ENCODE measurements at places on chromosomes 5 and 9. TPM values are rescaled to one million over a fixed set of nuclear protein-coding genes. Genes with fewer than 3 reads are reported as not detected.
A peak's percentile ranks its signal among the peaks of the same experiment; 100 is the strongest.

DNA sequence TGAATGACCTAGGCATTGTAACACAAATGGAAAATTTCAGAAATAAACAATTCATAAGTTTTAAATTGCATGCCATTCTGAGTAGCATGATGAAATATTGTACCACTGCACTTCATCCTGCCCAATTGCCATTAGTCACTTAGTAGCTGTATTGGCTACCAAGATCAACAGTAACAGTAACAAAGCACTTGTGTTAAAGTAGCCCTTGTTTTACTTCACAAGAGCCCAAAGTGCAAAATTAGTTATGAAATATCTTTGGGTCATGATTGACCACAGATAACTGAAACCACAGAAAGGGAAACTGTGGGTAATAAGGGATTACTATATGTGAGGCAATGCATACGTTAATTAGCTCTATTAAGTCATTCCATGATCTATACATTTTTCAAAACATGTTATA, 33.3 kb upstream of the RORB start:
- ATAC-seq: no peak

DNA sequence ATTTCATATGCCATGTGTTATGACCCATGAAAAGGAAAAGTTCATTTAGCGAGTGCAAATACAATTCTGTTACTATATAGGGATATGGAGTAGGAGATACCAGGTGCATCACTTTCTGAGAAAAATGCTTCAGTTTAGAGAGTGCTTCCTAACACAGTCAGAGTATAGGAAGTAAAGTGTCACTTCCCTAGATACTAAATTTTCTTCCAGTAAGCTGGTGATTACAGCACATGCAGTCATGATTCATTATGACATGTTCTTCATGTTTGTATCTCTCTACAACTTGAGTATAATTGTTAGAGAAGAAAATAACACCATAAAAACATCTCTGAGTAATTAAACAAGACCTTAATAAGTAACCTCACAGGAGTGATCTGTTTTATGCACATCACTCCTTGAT, 837.0 kb downstream of the DNAH5 start:
- no peak for ATAC-seq

DNA sequence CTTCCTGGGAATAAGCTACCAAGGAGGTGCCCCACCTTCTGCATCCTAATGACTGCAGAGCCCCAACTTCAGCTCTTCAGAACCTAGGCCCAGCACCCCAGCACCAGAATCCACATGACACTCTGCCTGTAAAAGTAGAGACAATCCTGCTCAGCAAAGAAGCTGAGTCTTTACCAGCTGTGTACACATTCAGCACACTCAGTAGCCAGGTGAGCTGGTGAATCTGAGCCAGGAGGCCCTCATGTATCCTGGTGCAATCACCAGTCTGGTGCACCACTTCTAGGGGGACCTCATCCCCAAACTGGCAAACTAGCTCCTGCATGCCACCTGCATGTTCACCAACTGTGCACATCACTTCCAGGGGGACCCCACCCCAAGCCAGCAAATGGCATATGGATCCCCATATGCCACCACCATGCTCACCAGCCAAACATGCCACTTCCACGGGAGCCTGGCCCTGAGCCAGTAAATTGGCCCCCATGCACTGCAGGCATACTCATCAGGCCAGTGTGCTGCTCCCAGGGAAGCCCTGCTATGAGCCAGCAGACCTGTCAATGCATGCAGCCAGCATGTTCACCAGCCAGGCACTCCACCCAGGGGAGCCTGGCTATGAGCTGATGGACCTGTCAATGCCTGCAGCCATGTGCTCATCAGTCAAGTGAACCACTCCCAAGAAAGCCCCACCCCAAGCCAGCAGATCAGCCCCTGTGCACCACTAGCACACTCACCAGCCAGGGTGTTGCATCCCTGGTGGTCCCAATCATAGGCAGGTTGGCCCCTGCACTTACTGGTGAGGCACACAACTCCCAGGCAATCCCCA, 15.6 kb upstream of the BTNL9 start:
- ATAC-seq: no peak

DNA sequence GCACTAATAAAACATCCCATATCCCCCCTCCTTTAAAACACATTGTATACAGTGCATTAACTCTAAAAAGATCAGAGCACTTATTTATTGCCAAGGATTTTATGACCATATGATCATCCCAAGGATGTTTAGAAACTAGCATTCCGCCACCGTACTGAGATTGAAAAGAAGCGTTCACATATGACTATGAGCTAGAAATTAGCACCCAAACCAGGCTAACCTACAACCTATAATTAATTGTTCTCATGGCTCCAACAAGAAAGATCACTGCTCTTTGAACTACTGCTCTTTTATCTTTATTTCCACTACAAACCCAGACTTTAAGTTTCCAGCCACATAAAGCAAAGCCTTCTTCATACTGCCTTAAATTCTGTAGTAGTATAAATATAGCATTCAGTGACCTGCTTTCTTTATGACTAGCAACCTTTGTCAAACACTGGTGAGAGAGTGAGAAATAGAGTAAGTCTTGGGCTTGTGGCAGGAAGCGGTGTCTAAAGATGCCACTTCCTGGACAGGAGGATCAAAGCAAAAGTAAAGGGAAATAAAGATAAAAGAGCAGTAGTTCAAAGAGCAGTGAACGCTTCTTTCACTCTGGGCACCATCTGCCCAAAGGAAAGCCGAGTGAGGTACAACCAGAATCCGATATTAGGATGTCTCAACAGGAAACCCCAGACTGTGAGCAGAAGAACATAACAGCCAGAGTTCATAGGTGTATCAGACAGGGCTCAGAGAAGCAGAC, 151.1 kb upstream of the ERCC6L2 start:
- ATAC-seq: no peak

- ATAC-seq: no peak
These were observed 82.2 kb downstream of the NRG2 start for GRCh38 chr5:139960723-139961383.

GRCh38 chr5:33212900-33213299, 227.9 kb upstream of the TARS1 start:
- ATAC-seq: no peak

- ATAC-seq: no peak
These were observed 29.2 kb upstream of the MSH3 start for GRCh38 chr5:80625230-80625629.

- peak; percentile 26 for ATAC-seq
These were observed 616 bp downstream of the RNF130 start for GRCh38 chr5:180070756-180071530.

DNA sequence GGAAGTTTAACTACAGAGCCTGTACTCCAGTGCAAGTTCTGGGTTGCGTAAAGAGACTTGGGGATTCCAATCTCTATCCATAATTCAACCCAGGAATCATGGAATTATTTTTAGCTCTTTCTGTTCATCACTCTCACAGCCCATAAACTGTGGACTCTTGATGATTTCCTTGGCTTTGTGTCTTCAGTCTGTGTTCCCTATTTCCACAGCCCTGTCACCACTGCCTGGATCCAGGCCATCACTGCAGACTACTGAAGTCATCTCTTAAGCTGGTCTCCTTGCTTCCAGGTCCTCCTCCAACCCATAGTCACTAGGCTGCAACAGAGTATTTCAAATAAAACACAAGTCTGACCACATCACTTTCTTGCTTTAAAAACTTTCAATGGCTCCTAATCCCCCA, 211.7 kb downstream of the PLK2 start:
- no peak for ATAC-seq

- no peak for ATAC-seq
These were observed 132.5 kb downstream of the PPP2R2B start for GRCh38 chr5:146745931-146746577.

Gene SLC4A9
- total RNA-seq: not detected

Gene SOHLH1
- total RNA-seq: 0.24 TPM

Gene GADD45G
- 22.3 TPM for total RNA-seq

Data from motor neuron (in vitro differentiated cells).